GM04504 (cell line): ENCODE measurements at places on chromosomes 1 and 21.

GRCh38 chr1:18776777-18777176, 82.7 kb downstream of the TAS1R2 start:
- DNase-seq = no peak

GRCh38 chr1:204507317-204508105, 8.7 kb upstream of the MDM4 start:
- no peak for DNase-seq

- DNase-seq = no peak
Measured at GRCh38 chr21:36563341-36563926, 83.5 kb upstream of the CLDN14 start.

DNA sequence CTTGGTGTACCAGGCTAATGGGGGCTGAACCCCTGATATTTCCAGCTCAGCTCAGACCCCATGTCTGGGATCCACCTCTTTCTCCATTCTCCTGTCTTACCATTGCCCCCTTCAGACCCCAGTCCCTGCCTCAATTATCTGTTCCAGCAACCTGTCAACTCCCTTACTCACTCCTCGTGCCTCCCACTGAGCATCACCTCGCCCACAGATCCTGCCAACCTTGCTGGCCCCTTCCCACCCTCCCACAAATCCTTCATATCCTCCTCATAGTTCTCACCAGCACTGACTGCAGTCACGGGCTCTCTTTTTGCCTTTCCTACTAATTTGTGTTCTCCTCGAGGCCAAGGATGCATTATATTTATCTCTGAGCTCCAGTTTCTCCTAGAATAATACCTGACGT, 62.9 kb downstream of the TMEM53 start:
- DNase-seq = no peak

- no peak for DNase-seq
Measured at GRCh38 chr1:64911326-64911725, 55.0 kb downstream of the JAK1 start.

DNA sequence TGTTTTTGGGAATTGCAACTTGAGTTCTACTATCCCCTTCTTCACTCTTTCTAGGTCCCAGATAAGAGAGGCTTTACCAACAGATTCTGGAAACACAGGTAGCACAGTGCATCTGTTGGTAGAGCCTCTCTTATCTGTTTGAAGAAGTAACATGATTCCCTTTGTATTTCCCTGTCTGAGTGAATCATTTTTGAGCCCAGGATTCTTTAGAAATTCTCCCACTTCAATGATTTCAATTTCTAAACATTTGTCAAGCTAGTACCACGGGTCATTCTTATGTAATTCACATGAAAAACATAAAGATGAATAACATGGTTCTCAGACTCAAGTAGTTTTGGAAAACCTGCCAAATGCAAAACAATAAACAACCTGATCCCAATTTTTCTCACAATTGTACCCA, 72.0 kb upstream of the DUSP10 start:
- no peak for DNase-seq

DNA sequence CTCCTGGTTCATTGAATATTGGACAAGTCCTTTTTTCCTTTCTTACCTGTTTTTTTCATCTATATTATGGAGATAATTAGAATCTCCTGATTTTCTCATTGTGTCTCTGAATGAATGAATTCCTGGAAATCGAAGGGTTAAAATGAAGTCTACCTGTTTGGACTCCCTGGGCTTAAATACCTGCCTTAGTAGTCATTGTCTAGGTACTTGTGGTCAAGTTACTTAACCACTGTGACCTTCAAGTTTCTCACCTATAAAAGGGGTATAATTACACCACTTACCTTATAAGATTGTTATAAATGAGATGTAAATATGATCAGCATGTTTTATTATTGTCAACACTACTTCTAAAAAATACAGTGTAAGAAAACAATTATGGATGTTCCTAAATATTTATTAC, 9.0 kb upstream of the TBX19 start:
- no peak for DNase-seq

DNA sequence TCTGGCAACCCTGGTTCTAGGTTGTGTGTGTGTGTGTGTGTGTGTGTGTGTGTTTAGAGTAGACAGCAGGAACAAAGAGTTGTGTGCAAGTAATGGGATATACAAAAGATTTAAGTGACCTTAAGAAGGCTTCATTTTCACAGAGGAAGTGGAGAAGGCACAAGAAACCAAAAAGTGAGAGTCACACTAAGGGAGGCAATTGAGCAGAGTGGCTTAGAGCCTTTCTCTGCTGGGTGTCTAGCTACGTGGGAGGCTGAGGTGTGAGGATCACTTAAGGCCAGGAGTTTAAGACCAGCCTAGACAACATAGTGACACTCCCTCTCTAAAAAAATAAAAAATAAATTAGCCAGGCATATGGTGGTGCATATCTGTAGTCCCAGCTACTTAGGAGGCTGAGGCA, 44.4 kb upstream of the HAO2 start:
- no peak for DNase-seq

DNA sequence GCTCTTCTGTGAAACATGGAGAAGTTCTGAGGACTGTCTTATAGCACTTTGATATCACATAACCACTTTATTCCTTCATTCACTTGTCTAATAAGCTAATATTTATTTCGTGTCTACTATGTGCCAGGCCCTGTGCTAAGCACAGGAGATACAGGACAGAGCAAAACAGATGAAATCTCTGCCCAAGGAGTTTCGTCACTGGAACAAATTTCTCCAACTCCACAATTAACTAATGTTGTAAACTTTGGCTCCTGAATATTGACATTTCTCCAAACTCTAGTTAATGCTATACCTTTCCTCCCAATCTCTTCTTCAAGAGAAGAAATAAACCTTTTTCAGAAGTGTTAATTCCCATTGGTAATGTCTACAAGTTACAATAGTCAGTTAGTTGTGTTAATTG, 24.8 kb upstream of the OR10J5 start:
- DNase-seq = no peak

- peak; percentile 97 for DNase-seq
Measured at GRCh38 chr1:234962340-234962989, 166.2 kb downstream of the TOMM20 start.

- DNase-seq = no peak
Measured at GRCh38 chr1:26851106-26851684, 11.8 kb upstream of the SFN start.

- DNase-seq = no peak
Measured at GRCh38 chr1:46084553-46085451, 47.6 kb downstream of the PIK3R3 start.

GRCh38 chr1:167423684-167424619, 94.4 kb downstream of the CD247 start:
- DNase-seq = no peak

- no peak for DNase-seq
Measured at GRCh38 chr1:7608628-7609305, 162.3 kb upstream of the VAMP3 start.

DNA sequence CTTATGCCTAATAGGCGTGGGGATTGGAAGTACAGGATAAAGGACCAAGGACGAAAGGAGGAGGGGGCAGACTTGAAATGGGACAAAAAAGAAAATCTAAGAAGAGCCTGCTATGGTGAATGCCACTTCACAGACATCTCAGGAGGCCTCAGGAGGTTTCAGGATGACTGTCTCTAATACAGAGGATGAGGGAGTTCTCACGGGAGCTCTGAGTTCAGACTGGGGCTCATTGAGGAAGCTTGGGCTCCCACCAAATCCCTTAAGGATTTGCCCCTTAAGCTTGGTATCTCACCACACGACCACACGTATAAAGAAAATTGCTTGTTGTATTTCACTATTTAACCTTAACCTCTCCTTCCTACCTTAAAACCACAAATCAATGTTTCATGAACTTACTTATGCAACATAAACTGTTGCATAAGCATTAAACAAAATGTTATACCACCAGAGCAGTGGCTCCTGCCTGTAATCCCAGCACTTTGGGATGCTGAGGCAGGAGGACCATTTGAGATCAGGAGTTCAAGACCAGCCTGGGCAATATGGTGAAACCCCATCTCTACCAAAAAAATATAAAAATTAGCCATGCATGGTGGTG, 12.4 kb downstream of the SLC30A1 start:
- no peak for DNase-seq

GRCh38 chr1:113035086-113035485, 37.9 kb upstream of the LRIG2 start:
- no peak for DNase-seq

DNA sequence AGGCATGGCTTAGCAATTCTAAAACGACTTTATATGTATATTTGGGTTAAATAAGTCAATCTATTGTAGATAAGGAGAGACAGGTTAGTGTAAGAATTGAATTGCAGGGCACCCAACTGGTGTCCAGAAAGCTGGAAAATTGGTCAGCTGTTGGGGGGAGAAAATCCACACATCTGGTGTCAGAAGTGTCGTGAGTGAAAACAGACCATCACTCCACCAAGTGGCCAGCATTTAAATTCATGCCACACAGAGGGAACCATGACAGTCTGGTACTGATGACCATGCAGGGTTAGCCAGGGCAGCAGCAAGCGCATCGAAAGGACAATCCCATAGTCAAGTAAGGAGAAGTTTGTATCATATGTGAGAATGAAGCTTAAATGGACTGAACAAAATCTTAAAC, 11.7 kb downstream of the LAX1 start:
- no peak for DNase-seq

DNA sequence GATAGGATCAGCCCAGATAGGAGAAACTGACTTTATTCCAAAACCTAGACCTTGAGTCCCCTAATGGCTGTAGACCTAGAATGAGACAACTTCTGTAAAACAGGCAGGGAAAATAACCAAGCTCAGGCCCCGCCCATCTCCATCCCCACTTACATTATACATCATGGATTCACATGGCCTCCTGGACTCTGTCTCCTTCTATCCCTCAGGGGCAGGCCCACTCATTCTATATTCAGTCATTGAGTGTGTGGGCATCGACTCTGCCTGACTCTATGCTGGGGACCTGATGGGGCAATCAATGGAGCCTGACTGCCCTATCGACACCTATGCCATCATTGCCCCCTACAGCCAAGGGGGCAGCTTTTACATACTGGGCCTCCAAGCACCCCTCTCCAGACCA, 6.4 kb downstream of the AVPR1B start:
- DNase-seq = no peak

- DNase-seq = no peak
Measured at GRCh38 chr21:33265664-33266049, 510 bp upstream of the IL10RB start.

DNA sequence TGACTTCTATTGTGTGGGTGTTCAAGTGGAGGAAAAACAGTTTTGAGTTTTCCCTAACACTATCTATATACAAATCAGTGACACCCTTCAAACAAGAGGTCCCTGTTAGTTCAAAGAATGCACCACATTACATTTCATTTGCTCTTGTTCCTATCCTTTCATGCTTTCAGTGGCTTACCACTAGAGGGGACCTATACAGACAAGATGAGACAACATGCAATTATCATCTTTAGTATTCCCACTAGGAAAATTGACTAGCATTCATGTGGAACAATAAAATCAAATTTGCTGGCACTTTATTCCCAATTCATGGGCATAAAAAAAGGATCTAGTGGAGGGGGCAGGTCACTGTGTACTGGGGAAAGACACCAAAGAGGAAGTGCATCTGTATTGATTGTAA, 13.3 kb upstream of the SIPA1L2 start:
- DNase-seq = no peak

GRCh38 chr1:94501935-94502334, 39.6 kb downstream of the F3 start:
- DNase-seq = no peak

GRCh38 chr1:153238527-153238926, 21.0 kb upstream of the LORICRIN start:
- no peak for DNase-seq

- DNase-seq = peak; percentile 23
Measured at GRCh38 chr1:154626456-154627256, 18.7 kb upstream of the ADAR start.

- no peak for DNase-seq
Measured at GRCh38 chr21:26089730-26090129, 80.8 kb downstream of the APP start.

GRCh38 chr1:16191916-16192546, 20.4 kb downstream of the ARHGEF19 start:
- no peak for DNase-seq

- DNase-seq = no peak
Measured at GRCh38 chr1:224180783-224181452, 2.1 kb upstream of the DEGS1 start.

DNA sequence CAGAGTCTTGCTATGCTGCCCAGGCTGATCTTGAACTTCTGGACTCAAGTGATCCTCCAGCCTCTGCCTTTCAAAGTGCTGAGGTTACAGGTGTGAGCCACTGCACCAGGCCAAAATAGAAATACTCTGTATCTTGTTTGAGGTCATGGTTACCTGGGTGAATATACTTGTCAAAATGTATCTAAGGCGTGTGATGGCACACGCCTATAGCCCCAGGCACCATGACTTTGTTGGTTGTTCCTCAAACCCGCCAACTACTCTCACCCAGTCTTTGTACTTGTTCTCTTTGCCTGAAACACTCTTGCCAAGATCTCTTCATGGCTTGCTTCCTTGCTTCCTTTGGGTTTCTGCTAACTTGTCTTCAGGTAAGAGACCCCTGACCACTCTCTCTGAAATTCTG, 38.0 kb upstream of the RGS5 start:
- no peak for DNase-seq

DNA sequence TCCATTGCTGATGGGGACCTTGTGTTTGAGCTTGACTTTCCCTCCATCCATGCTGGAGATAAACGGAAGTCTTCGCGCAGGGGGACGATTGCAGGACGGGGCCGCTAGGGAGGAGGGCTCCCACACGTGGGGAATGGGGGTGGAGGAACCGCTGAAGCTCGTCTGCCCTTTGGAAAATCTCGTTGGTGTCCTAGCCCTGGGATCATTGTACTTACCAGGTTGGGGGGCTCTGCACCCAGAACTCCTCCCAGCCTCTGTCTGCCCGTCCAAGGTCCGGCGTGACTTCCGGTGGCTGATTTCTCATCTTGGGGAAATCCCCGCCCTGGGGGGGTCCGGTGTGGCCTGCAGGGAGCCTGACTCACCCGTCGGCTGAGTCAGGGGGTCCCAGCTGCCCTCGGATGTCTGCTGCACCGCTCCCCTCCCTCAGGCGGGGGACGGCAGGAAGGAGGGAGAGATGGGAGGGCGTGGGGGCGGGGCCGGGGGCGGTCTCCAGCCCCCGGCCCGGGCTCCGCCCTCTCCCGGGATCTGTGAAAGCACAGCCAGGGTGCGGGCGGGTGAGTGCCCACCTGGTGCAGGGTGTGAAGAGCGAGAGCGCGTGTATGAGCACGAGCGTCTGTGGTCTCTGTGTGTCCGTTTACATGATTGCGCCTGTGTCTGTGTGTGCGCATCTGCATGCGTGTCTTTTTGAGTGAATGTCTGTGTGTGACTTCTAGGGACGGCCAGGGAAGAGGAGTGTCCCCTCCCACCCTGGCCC, 35.8 kb downstream of the PIK3CD start:
- DNase-seq = no peak

DNA sequence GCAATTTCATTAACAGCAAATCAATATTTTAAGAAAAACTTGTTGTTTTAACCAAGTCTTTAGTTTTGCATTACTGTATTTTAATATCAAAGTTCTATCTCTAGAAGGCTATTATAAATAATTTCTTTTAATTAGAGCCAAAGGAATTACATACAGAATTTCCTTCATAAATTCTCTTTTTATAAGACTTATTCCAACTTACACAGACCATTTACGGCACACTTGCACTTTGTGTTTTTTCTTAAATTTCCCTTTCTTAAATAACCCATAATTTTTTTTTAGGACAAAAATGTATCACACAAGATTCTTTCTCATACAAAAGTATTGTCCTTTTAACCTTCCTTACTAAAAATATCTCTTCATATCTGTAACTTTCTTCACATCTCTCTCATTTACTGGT, 458.5 kb upstream of the CHRM3 start:
- DNase-seq = no peak

- no peak for DNase-seq
Measured at GRCh38 chr1:28577738-28578536, 14.1 kb upstream of the RAB42 start.
